ENCODE measurements at places on chromosomes 1 and 21.

DNA sequence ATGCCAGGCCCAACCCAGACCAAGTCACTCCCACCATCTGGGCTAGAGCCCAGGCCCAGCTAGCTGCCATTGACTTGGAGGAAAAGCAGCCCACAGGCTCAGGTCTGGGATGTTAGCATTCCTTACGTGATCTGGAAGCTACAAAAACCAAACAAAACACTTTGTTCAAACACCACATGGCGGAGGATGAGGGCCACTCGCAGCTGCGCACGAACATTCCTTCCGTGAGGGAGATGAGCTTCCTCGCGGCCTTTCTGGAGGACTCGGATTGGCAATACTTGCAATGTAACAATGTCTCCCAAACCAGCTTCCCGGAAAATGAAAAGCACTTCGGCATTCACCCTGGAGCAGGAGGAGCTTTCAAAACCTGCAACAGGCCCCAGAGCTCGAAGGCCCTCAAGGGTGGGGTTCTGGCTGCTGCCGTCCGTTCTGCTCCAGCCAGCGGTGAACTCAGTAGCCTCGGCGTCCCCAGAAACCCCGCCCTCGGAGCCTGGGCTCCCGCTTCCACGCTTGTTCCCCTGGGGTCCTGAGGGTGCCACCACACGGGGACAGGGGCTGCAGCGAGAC, 40.5 kb downstream of the COL6A1 start:
- DNase-seq = no peak

DNA sequence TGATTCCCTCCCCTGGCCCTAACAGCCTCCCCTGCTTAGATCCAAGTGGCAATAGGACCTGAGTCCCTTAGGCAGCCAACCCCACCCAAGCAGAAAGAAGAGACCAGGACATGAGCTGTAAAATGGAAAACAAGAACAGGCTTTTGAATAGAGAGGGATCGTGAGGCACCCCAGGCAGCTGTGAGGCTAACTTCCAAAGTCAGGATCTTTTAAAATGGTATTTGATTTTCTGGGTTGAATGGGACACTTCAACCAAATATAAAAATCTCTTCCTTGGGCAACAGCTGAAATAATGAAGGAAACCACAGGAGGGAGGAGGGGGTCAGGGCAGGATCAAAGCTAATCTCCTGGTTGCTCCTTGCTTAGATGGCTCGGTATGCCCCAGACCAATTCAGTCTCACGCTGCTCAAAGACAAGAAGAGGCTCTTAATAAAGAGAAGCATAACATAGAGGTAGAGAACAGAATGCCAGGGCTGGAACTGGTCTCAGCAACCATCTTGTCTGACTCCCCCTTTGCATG, 28.6 kb upstream of the AVPR1B start:
- DNase-seq = no peak

- no peak for DNase-seq
These were observed 22.5 kb downstream of the SLC45A1 start for GRCh38 chr1:8340448-8340847.

DNA sequence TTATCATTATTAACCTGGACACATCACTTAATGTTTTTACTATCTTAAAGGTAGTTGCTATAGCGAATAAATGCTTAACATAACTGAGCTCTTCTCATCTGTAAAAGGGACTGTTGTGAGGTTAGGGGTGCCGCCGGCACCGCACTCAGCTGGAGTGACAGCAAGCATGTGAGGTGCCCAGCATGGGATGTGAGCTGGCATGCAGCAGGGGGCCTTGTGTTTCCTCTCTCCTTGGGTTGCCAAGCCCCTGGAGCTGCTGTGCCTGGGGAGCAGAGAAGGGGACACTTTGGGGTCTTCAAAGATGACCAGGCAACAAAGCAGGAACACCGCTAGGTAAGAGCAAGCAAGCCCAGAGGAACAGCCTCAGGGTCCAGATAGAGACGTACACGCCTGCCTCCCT, 2.1 kb upstream of the ZC3H12A start:
- DNase-seq = no peak

- no peak for DNase-seq
These were observed 301.8 kb upstream of the DUSP10 start for GRCh38 chr1:222043444-222044292.

- no peak for DNase-seq
These were observed 16.1 kb downstream of the FCRL1 start for GRCh38 chr1:157803851-157804250.

GRCh38 chr1:160626509-160627342, 20.1 kb downstream of the SLAMF1 start:
- no peak for DNase-seq

- DNase-seq = no peak
These were observed 40.9 kb upstream of the METTL18 start for GRCh38 chr1:169835647-169836046.

- DNase-seq = no peak
These were observed 7.0 kb downstream of the C1orf53 start for GRCh38 chr1:197909384-197909783.

- no peak for DNase-seq
These were observed 1.3 kb downstream of the COL24A1 start for GRCh38 chr1:86155051-86155806.

GRCh38 chr1:27879374-27880082, 7.2 kb downstream of the THEMIS2 start:
- DNase-seq = no peak

All from stimulated activated CD4-positive, alpha-beta T cell treated with anti-CD3 and anti-CD28 coated beads, Interleukin-12 subunit alpha, Interleukin-12 subunit beta, amount 100 ng/mL, for 24 hours (primary cell).